Panc1 (cell line): ENCODE measurements at places on chromosomes 1 and 21. TPM values are rescaled to one million over a fixed set of nuclear protein-coding genes. Genes with fewer than 3 reads are reported as not detected.

The TMEM50A gene
- 124 TPM for total RNA-seq

The HHIPL2 gene
- total RNA-seq: 14.7 TPM

The PGBD5 gene
- 0.05 TPM for total RNA-seq

The CDC20 gene
- 215 TPM for total RNA-seq

DNA sequence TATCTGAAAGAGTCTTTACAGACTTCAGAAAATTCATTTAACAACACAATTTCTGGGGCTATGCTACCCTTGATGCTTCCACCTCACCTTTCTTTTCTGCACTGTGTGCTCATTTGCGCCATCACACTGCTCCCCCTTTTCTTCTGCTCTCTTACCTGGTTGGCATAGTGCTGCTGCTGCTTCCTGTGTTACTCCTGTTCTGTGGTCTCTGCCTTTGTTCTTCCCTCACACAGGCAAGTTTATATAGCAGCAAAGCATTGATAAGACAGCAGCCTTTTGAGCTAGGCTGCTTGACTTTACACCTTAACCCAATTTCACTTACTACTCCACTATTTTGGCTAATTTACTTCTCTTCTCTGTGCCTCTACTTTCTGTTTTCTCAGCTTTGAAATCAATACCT, 18.3 kb downstream of the SGIP1 start:
- DNase-seq: no peak

GRCh38 chr1:109163551-109163950, 49.6 kb downstream of the ELAPOR1 start:
- no peak for DNase-seq

GRCh38 chr1:29523576-29523975, 287.3 kb downstream of the PTPRU start:
- DNase-seq: no peak
